ENCODE measurements at places on chromosomes 3 and 15.

GRCh38 chr3:14243782-14244181, 65.2 kb downstream of the LSM3 start:
- DNase-seq = no peak

DNA sequence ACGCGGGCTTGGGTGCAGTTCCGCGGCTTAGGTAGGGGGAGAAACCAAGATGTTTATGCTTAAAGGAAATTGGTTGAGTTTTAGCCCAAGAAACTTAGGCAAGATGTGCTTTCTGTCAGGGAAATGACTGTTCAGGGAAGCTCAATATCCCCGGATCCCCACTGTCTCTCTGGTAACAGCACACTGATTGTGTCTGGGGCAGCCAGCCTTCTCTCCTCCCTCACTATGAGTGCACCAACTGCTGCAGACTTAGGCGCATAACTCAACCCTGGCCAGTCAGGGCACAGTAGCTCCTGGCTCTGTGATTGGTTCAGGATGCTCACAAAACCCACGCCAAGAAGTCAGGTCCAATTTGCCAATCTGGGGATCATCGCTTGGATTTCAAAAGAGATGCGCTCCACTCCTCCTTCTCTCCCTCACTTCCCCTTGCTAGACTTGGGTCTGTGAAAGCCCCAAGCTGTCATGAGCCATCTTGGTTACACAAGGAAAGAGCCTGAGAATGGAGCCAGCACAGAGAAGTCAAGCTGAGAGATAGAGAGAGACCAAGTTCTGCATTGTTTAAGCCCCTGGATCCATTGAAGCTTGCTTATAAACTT, 42.5 kb upstream of the CACNA2D3 start:
- DNase-seq = no peak

DNA sequence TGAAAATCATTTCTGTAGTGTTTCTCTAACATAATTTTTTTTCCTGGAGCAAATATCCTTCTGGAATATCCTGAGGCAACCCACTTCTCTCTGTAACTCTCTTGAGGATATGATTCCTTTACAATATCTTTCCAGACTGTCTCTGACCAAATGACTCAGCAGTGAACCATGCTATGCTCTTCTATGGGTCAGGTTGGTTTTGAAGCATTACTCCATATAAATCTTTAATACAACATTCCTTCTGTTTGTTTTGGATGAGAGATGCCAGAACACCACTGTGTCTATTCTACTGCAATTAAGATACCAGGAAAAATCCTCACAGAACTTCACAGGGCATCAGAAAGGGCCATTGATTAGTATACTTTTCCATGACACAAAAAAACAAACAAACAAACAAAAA, 626.4 kb upstream of the ZNF385D start:
- peak; percentile 83 for DNase-seq

DNA sequence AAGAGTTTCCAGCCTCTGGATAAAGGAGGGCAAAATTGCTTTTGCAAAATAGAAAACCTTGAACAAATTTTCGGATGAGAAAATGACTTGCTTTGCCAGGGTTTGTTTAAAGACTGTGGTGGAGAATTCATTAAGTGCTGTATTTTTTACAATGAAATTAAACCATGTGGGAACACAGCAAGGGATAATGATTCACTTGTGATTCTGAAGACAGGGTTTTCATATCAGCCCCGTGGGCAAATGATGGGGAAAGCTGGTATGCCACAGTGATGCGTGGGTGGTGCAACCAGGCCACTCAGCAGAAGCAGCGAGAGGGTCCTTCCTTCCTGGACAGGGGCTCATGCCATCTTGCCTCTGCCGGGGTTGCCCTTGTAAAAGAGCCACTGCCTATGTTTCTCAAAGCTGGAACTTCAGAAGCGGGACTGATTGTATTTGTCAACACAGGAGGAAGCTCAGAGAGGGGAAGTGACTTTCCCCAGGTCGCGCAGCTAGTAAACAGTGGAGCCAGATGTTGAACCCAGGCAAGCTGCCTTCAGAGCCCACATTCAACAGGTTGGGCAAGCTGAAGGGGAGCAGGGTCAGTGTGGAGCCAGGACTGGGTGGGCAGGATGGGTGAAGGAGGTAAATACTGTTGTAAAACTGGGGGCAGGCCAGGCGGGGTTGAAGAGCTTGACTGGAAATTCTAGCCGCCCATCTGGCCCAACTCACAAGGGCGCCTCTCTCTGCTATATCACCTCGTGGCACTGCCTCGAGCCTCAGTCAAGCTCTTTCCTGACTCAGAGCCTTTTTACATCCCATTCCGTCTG, 79.1 kb downstream of the TOP2B start:
- no peak for DNase-seq

GRCh38 chr3:52609316-52609815, 73.0 kb downstream of the UQCC5 start:
- DNase-seq = peak; percentile 37

- no peak for DNase-seq
Measured at GRCh38 chr3:120563356-120564022, 32.6 kb upstream of the NDUFB4 start.

DNA sequence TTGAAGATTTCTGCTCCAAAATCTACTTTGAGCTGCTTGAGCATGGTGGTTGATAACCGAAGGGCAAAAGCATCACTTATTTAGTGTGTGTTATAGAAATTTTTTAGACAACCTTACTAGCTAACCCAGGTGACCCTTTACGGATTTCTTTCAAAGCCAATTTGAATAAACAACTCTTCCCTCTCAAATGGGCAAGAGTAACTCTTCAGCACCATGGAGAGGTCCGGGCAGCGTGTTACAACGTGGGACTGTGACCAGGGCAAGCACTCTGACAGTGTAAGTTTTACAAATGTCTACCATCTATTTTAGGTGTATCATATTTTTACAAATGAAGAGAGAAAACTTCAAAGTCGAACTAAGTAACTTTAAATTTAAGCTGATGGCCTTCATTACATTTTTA, 471.8 kb downstream of the MFSD1 start:
- peak; percentile 68 for DNase-seq

- peak; percentile 72 for DNase-seq
Measured at GRCh38 chr3:176430244-176431037, 766.8 kb downstream of the TBL1XR1 start.

- DNase-seq = peak; percentile 5
Measured at GRCh38 chr15:99202176-99202552, 47.2 kb downstream of the TTC23 start.

DNA sequence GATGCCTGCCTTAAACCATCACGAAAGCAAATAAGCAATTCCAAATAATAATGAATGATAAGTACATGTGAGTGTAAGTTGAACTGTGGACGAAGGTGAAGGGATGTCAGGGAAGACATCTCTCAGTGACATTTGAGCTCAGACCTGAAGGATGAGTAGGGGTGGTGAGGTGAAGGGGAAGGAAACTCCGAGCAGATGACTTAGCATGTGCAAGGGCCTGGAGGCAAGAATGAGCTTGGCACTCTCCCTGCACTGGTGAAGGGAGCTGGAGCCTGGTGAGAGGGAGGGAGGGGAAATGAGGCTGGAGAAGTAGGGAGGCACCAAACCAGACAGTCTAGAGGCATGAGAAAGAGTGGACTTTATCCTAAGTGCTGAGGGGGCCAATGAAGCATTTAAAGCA, 84.3 kb downstream of the MTHFS start:
- no peak for DNase-seq

DNA sequence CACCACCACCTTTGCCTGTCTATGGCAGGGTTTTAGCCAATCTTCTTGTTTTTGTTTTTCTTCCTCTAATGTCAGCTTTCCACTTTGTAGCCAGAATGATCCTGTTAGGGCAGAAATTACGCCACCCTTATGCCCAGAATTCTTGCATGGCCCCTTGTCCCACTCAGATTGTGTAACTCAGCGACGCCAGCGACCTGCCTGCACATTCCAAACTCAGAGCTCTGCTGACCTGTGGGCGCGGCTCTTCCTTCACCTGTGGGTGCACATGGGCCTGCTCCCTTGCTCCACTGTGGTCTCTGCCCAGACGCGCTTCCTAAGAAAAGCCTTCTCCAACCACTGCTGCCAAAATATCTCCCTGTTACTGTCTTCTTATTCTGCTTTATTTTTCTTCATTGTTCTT, 45.0 kb downstream of the MED12L start:
- DNase-seq = no peak

GRCh38 chr3:168002786-168003368, 92.8 kb downstream of the GOLIM4 start:
- peak; percentile 80 for DNase-seq

GRCh38 chr15:28147801-28148200, 48.7 kb upstream of the OCA2 start:
- DNase-seq = no peak

DNA sequence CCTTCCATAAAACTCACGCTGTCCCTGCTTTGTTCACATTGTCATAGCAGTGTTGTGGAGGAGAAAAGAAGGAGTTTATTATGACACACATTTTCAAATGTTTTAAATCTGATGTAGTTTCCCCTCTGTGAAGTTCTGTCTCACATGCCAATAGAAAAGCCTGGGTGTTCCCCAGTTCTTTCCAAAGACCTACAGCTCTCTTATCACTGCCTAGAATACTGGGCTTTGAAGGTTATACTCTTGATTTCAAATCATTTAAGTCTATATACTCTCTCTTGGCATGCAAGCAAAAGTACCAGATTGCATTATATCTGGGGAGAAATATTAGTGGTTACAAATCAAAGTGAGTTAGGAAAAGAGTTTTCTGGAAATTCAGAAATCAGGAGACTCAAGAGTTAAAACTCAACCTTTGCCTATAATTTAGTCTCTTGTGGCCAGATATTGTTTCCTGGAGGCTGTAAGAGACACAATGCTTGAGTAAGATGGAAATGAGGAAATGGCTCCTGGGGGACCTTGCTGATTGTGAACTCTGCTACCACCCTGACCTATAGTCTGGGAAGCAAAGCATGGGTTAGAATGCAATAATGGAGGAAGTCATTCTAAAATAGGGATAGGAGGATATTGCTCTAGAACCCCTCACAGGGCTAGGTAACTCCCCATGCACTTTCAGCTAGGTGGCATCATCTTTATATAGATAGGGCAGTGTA, 182.8 kb downstream of the KCNAB1 start:
- DNase-seq = no peak

DNA sequence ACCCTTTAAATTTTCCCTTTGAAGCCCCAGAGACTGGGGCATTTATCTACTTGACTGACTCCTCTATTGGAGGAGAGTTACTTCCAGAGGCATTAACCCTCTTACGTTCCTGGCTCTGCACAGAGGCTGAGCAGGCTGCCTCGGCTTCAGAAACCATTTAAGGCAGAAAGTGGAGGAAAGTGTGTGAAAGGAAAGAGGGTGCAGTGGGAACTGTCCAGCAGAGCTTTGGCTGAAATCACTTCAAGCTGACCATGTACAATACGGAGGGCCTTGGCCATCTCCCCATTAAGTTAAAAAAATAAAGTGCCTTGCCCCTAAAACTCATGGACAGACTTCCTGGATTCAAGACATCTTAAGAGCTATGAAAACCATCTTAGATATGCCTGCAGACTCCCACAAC, 238.7 kb downstream of the SV2B start:
- peak; percentile 10 for DNase-seq

DNA sequence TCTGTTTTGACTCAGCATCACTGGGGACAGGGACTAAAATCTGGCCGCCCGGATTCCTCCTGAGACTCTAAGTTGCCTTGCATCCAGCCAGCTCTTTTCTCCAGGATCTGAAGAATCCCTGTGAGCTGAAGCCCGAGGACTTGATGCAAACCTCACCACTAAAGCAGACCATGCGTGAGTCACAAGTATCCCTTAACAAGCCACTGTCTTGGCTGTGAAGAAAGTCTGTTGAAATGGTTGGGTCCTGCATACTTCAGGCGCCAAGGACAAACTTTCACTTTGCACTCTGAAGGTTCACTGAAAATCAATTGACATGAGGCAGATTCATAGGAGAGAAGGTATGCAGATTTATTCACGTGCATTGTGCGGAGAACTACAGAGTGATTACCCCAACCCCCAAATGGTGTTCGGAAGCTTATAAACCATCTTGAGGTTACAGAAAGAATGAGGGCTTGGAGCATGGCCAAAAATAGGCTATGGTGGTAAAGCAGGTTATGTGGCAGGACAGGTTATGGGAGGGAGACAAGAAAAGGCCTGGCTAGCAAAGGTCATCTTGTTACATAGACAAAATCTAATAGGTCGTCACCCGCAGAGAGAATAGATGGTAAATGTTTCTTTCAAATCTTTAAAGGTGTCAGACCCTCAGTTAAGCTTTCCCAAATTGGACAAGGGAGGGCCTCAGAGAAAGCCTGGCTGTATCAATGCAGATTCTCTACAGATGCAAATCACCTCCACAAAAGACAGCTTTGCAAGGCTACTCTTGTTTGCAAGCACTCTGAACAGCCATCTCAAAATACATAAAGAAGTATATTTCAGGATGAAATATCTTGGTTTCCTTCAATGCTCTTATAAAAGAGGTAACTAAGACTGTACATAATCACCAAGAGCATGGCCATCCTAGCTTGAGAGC, 126.3 kb upstream of the PLAAT1 start:
- DNase-seq = peak; percentile 23

- DNase-seq = no peak
Measured at GRCh38 chr3:183313764-183314163, 60.7 kb downstream of the B3GNT5 start.

GRCh38 chr15:38217788-38218609, 34.6 kb upstream of the SPRED1 start:
- peak; percentile 89 for DNase-seq

- peak; percentile 96 for DNase-seq
Measured at GRCh38 chr15:59299929-59300617, 72.6 kb downstream of the MYO1E start.

DNA sequence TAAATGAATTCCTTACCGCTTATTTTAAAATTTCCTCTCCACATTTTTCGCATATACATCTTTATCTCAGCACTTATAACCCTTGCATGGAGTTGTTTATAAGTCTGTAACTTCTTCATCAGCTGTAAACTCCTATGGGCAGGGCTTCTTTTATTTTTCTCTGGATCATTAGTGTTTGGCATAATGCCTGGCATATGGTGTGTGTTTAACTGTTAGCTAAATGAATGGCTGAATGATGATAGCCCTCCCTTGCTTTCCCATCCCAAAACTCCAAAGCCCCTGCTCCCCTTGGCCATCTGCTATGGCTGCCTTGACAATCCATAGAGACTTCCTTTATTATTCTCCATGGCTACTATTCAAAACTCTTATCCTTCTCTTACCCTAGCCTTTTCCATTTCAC, 48.1 kb upstream of the SEMA6D start:
- DNase-seq = no peak

- no peak for DNase-seq
Measured at GRCh38 chr3:48456456-48456855, 9.9 kb downstream of the ATRIP start.
